Globus pallidus (tissue), 1 donor: ENCODE measurements at places on chromosomes 11 and 22.

GRCh38 chr11:76167590-76167989 lies 38.7 kb downstream of the WNT11 start:
- no peak for DNase-seq

GRCh38 chr11:19845626-19846025 lies 133.0 kb downstream of the NAV2 start:
- DNase-seq, result no peak

DNA sequence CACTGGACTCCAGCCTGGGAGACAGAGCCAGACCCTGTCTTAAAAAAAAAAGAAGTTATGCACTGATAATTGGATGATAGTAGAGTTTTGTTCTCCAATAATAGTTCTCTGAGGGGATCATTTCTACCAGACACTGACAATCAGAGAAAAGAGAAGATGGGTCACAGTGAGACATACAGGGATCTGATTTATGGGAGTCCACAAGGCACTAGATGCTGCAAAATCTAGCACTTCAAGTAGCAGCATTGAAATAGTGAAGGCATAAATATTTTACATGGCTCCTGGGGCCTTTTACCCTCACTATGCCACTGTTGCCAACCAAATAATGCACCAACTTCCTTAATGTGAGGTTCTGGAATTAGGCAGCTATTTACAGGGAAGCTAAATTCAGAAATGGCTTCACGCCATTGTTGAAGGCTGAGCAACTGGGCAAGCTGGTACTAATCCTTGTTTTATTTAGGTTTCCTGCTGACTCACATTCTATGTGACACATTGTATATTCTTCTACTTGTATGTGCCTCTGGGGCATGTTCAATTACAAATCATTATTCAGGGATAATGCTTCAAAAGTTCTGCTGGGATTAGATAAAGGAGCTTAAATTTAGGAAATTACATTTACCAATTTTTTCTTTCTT lies 38.2 kb upstream of the ABTB2 start:
- DNase-seq, result no peak

GRCh38 chr11:12930850-12931249 lies 78.3 kb upstream of the RASSF10 start:
- DNase-seq, result no peak

- no peak for DNase-seq
Observed at GRCh38 chr11:14317659-14318325, 41.2 kb downstream of the RRAS2 start.
